NCI-H69 (cell line): ENCODE measurements at places on chromosomes 4 and X.

- DNase-seq: no peak
Observed at GRCh38 chr4:16916031-16916430, 17.6 kb upstream of the LDB2 start.

DNA sequence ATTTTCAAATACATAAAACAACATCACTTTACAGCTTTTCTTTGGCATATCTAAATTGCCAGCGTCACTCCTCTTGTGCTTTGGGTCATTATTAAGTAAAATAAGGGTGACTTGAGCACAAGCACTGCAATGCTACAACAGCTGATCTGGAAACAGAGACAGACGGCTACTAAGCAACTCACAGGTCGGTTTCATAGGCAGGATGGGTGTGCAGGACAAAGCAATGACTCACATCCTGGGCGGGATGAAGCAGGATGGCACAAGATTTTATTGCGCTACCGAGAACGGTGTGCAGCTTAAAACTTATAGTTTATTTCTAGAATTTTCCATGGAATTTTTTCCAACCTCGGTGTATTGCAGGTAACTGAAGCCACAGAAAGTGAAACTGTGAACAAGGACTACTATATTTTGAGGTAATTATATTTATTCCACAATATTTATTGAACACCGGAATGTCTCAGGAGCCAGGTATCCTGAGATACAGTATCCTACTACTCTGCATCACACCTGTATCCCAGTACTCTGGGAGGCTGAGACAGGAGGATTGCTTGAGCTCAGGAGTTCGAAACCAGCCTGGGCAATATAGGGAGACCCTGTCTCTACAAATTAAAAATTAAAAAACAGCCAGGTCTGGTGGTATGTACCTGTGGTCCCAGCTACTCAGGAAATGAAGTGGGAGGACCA, 215.5 kb downstream of the APBB2 start:
- DNase-seq: no peak

GRCh38 chrX:132395026-132395425, 93.8 kb downstream of the MBNL3 start:
- DNase-seq: no peak

DNA sequence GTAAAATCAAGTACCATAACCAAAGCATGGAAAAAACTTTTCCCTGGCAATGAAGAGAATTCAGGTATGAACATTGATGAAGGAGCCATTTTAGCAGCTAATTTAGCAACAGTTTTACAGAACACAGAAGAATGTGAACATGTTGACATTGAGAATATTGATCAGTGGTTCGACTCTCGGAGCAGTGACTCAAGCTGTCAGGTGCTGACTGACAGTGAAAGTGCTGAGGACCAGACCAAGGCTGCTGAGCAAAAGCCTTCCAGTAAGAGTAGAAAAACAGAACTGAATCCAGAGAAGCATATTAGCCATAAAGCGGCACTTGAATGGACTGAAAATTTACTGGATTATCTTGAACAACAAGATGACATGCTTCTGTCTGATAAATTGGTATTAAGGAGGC, 2.8 kb downstream of the TIGD2 start:
- DNase-seq: no peak

DNA sequence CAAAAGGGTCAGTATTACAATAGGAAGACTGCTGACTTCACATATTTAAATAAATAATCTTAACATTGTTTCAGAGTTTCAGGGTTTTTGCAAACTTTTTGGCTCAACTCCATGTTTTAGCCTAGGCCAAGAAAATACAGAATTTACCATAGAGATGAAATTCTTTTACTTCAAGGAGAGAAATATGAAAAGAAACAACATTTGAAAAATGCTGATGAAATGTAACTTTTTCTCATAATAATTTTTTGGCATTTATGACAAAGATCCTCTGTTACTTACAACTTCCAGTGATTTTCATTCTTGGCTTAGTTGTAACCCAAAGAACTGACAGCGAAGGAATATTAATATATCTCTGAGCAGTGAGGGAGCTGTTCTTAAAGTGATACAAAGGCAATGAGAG, 316.1 kb upstream of the EMCN start:
- no peak for DNase-seq

DNA sequence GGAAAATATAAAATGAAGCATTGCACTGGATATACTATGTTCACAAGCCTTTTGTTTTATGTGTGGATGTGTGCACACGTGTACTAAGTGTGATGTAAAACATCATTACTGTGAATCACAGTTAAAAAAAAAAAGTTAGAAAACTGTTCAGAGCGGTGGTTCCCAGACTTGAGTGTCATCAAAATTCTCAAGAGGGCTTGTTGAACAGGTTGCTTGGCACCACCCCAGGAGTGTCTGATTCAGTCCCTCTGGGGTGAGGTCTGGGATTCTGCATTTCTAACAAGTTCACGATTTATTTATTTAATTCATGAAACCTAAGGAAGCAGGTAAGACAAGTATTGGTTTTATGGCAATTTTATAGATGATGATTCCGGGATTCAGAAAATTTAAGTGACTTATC, 1.8 kb downstream of the CENPU start:
- DNase-seq: peak; percentile 5

DNA sequence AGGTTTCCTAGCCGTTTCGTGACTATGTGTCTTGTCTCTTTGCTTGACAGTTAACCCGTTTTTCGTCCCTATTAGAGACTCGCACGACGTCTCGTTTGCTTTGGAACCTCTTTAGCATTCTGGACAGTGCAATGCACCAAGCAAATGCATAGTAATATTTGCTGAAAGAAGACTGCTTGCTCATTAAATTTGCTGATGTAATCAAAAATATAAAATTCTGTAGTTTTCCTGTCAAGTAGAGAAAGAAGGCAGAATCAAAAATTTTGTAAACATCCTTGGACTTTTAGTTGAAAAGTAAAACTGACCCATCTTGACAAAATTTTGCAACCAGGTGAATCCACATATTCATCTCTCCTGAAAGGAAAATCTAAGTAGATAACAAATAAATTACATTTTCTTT, 106.9 kb upstream of the RAPGEF2 start:
- DNase-seq: no peak

DNA sequence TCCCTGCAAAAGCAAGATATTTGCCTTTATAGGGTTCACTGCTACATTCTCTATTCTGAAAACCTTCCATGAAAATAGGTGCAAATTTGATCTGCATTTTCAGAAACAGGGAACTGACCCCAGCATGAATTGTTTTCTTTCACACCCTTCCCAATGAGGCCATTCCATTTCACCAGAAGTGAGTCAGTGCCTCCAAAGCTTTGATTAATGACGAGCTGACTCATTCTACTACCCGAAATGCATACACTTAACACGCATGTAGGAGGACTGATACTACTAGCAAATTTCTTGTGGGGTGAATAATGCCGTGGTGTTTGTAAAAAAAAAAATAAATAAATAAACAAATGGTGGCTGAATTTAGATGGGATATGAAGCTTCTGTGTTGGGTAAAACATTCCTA, 146.9 kb upstream of the FGF13 start:
- DNase-seq: no peak

GRCh38 chr4:159312236-159312635, 209.4 kb downstream of the RAPGEF2 start:
- no peak for DNase-seq

GRCh38 chr4:15712214-15712613, 9.3 kb downstream of the BST1 start:
- DNase-seq: no peak

DNA sequence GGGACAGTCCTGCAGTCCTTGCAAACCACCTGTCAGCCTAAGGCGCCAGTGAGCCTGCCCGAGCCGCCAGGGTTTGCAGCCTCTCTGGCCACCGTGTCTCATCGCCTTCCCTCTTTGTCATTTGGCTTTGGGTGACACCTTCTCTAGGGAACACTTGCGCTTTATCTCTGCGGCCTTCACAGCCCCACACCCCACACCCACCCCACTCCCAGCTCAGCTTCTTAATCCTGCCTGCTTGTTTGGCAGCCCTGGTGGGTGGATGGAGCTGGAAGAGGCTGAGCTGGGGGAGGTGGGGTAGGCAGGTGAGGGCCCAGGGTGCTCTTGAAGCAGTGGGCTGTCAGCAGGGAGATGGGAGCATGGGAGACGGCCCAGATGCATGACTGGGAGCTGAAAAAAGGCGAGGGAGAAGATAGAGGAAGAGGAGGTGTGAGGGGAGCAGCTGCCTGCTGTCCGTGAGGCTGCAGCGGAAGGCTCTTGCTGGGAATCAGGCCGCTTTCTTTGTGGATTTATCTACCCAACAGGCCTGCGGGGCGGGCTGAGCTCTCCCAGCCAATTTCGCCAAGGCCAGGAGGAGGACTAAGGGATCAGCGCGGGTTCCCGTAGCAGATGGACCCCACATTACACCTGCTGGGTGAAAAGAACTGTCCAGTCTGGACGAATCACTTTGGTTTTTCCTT, 97.5 kb upstream of the STOX2 start:
- DNase-seq: no peak

- no peak for DNase-seq
Observed at GRCh38 chrX:11626351-11626750, 39.4 kb downstream of the ARHGAP6 start.

DNA sequence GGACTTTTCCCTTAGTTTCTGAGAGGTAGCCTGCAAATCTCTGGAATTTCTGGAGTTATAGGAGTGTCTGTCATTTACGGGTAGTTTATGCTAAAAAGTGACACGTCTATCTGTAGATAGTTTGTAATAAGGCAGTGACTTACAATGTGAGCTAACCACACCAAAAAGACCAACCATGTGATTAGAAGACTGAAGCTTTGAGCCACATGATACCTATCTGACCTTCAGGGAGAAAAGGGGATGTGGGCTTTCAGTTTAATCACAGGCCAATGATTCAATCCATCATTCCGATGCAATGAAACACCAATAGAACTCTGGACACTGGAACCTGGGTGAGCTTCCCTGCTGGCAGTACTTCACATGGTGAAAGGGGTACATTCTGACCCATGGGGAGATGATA, 254.6 kb upstream of the GK2 start:
- no peak for DNase-seq

DNA sequence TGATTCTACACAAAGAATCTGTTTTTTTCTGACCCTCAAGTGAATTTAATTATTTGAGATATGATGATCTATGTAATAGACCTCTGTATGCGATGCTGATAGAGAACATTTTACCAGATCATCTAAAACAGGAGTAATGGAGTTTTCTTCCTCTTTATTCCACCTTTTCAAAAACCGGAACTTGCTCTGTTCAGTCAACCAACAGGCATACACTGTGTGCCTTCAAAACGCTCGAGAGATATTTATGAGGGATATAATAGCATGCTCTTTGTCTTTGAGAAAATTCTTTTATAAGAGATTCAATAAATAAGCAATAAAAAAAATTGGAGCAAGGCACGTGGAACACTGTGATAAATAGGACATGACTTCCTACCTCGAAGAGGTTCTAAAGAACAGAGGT, 2.0 kb downstream of the NYX start:
- DNase-seq: peak; percentile 8

- DNase-seq: no peak
Observed at GRCh38 chr4:42132099-42132498, 20.4 kb downstream of the BEND4 start.

DNA sequence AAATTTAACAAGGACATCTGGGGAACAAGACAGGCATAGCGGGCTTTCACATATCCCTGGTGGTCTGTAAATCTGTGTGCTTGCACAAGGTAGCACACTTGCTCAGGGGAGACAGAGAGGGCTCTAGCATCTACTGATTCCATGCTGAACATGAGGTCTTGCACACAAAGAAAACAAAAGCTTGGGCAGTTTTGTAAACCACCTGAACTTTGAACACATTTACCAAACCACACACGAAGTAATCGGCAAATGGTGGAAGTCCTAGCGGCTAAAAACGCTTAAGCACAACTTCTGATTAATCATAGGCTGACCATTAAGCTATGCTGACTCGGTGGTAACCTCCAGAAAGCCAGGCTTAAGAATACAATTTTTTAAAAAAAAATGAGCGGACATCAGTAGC, 52.8 kb downstream of the AKAP4 start:
- DNase-seq: no peak

DNA sequence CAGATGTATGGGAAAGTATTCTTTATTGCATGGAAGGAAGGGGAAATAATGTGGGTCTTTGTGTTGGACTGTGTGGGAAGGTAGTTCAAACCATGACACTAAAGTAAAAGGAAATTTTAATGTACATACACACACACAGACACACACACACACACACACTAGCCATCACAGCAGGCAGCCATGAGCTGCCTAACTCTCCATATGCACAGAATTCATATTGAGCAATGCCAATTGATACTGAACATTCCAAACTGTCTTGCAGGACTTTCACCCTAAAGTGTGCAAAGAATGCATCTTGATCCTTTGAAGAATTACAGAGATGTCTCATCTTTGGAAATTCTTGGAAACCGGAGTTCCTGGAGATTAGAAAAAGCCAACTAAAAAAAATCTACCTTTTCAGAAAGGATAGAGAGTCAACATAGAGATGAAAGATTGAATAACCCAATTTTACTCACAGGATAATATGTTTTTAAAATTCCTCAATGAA, 120.6 kb upstream of the MBNL3 start:
- DNase-seq: no peak

- no peak for DNase-seq
Observed at GRCh38 chr4:78336093-78336943, 215.3 kb upstream of the ANXA3 start.

DNA sequence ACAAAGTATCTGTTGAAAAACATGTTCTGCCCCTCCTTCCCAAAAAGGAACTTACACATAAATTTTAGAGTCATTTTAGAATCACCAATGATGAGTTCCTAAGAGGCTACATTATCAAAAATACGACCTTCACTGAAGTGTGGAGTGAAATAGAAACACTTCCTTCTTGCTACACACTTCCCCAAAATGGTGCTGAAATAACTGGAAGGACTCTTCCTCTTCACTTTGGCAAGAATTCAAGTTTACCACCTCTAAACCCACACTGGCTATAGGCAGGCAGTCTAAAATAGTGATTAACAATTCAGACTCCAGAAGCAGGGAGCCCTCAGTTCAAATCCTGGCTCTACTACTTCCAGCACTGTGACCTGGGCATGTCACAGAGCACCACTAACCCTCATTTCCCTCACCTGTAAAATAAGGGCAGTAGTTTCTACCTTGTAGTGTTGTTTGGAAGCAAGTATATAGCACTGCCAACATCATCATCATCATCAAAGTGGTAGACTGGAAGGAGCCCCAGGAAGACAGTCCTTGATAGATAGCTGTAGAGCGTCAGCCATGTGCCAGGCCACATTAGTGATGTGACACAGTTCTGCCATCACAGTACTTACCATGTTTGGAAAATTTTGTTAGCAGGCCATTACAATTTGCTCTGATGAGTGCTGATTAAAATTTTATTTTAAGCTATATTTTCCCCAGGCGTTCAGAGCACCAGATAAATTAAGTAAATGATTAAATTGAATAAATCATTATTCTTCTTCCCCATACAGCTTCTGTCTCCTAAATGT, 103.3 kb downstream of the PARM1 start:
- no peak for DNase-seq

GRCh38 chr4:77605210-77605902, at the start of gene CXCL13:
CXCL13 (plus strand) TSS chr4:77605820; CDS start chr4:77605866, 46 bp downstream.
- no peak for DNase-seq

- peak; percentile 39 for DNase-seq
Observed at GRCh38 chr4:152273343-152273742, 262.5 kb downstream of the FBXW7 start.

- no peak for DNase-seq
Observed at GRCh38 chrX:101932249-101932570, 383 bp upstream of the ZMAT1 start.

GRCh38 chr4:123564758-123565346, 168.3 kb downstream of the SPRY1 start:
- peak; percentile 82 for DNase-seq

GRCh38 chr4:151472297-151472696, 63.3 kb downstream of the FHIP1A start:
- DNase-seq: no peak
